A549 (cell line): ENCODE measurements at places on chromosomes 13 and 19. TPM values are rescaled to one million over a fixed set of nuclear protein-coding genes. Genes with fewer than 3 reads are reported as not detected.

GRCh38 chr19:49335071-49335783 is at the start of gene CD37:
CD37 (plus strand) TSS chr19:49335406; CDS start chr19:49335541, 135 bp downstream.
- DNase-seq, result no peak

DNA sequence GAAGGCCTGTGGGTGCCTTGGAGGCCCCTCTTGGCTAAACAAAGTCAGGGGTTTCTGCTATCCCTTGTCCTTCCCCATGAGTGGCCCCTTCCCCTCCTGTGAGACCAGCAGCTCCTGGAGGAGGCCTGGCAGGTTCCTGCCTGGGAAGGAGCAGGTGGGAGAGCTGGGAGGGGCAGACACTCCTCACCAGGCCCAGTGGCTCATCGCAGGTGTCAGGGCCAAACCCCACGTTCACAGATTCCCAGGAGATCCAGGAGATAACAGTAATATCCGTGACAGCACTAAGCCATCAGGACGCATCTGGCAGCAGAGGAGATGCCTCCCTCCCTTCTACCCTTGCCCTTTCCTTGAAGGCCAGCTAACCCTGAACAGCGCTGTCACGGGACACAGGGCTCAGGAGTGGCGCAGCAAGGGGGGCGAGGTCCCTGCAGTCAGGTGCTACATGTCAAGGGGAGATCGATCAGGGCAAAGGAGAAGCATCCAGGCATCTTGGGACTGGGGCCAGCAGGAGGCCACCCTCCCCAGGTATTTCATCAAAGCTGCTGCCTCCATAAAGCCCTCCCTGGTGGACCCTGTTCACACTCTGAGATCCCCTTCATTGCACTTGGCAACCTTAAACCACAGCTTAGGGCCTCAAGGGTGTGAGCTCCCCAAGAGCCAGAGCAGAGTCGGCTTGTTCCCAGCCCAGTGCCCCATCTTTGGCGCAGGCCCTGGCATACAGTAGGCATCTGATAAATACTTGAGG is 4.8 kb downstream of the CEBPA start:
- DNase-seq, result no peak

DNA sequence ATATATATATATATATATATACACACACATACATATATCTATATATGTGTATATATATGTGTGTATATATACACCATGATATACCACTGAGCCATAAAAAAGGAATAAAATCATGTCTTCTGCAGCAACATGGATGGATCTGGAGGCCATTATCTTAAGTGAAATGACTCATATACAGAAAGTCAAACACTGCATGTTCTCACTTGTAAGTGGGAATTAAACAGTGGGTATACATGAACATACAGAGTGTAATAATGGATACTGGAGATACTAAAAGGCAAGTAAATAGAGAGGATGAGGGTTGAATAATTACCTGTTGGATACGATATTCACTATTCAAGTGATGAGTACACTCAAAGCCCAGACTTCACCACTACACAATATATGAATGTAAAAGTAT is 332.6 kb downstream of the SLITRK1 start:
- no peak for DNase-seq

- no peak for DNase-seq
These were observed 70.7 kb upstream of the MYCBP2 start for GRCh38 chr13:77397636-77398035.

DNA sequence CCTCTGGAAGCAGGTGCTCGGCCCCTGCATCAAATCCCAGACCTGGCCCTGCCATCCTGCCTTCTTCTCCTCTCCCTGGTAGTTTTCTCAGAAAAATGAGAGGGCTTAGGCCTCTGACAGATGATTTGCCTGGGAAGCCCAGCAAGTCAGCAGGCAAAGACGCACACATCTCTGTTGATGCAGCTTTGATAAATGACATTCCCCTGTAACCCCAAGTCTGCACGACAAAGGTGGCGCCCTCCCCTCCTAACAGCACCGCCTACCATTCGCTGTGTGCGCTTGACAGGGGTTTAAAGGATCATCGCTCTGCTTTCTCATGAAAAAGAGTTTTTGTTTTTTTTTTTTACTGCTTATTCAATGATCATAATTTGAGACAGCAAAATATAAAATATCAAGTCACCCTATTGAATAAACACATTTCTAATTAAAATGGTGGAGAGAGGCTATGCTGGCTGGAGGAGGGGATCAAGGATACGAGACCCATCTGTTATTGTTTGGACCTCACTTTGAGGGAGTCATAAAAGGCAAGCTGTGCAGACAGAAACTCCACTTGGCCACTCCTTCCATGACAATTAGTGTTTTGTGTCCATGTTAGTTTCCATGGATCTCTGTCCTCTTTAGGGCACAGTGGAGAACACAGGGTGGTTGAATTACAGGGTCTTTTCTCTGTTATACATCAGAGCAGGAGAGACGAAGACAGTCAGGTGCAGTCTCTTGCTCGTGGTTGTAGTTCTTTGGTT is 126.1 kb downstream of the FGF9 start:
- no peak for DNase-seq

- DNase-seq, result peak; percentile 64
These were observed 1.8 kb upstream of the CEACAM8 start for GRCh38 chr19:42596391-42597072.

DNA sequence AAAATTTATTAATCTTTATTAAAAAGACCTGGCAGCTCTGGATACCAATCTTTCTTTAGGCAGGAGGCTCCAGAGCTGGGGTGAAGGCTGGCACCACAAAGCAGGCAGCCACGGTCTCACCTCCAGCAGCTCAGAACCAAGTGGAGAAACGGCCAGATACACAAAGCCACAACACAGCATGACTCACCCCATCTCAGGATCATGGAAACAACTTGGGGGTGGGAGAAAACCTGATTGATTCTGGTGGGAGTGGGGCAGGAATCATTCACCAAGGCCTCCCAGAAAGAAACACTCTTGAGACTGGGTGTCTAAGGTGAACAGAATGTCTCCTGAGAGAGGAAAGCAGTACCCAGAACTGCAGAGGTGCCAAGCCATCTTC is 64.2 kb downstream of the CRYL1 start:
- no peak for DNase-seq

The PGLYRP2 gene
- not detected in 3 replicates for polyA plus RNA-seq

The ZNF101 gene
- 4.1 to 5.2 TPM (median 4.9 TPM) in 3 replicates for polyA plus RNA-seq

The SKA3 gene
- polyA plus RNA-seq, result 12.1 to 15.3 TPM (median 13.5 TPM) in 3 replicates
